ENCODE measurements at places on chromosomes 2 and 18. TPM values are rescaled to one million over a fixed set of nuclear protein-coding genes. Genes with fewer than 3 reads are reported as not detected.
A peak's percentile ranks its signal among the peaks of the same experiment; 100 is the strongest.

- peak; percentile 12 for DNase-seq
Observed at GRCh38 chr2:221570321-221570935, 1.7 kb downstream of the EPHA4 start.

DNA sequence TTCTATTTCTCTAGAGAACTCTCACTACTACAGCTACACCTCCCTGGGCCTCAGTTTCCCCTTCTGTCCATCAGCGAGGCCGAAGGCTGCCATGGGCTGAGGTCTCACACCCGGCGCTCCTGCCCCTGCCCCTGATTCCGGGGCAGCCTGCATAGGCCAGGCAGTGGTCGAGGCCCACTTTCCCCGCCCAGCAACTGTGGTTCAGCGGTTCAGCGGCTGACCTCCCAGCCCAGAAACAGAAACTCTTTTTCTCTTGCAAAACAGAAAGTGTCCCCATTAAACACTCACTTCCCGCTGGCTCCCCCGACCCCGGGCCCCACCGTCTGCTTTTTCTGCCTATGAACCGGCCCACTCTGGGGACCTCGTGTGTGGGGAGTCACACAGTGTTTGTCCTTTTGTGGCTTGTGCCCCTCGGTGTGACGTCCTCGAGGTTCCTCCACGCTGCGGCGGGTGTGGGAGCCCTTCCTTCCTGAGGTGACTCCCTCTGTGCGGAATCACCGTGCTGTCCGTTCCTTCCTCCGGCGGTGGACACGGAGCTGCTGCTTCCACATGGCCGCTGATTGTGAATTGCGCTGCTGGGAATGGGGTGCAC lies 16.0 kb downstream of the PDCD1 start:
- peak; percentile 55 for DNase-seq

GRCh38 chr2:53334610-53335009 lies 433.0 kb upstream of the CHAC2 start:
- DNase-seq = no peak

DNA sequence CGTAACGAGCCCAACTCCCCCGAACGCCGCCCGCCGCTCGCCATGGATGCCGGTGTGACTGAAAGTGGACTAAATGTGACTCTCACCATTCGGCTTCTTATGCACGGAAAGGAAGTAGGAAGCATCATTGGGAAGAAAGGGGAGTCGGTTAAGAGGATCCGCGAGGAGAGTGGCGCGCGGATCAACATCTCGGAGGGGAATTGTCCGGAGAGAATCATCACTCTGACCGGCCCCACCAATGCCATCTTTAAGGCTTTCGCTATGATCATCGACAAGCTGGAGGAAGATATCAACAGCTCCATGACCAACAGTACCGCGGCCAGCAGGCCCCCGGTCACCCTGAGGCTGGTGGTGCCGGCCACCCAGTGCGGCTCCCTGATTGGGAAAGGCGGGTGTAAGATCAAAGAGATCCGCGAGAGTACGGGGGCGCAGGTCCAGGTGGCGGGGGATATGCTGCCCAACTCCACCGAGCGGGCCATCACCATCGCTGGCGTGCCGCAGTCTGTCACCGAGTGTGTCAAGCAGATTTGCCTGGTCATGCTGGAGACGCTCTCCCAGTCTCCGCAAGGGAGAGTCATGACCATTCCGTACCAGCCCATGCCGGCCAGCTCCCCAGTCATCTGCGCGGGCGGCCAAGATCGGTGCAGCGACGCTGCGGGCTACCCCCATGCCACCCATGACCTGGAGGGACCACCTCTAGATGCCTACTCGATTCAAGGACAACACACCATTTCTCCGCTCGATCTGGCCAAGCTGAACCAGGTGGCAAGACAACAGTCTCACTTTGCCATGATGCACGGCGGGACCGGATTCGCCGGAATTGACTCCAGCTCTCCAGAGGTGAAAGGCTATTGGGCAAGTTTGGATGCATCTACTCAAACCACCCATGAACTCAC lies 673 bp downstream of the PCBP1 start:
- peak; percentile 57 for DNase-seq

The KCNJ13 gene
- total RNA-seq = 3.0 TPM

- DNase-seq = no peak
Observed at GRCh38 chr2:165645930-165646831, 147.9 kb downstream of the GALNT3 start.

GRCh38 chr2:170086117-170086688 lies 91.7 kb upstream of the MYO3B start:
- no peak for DNase-seq

The POMC gene
- total RNA-seq = 6.8 TPM

- DNase-seq = no peak
Observed at GRCh38 chr18:36499938-36500337, 202.4 kb downstream of the FHOD3 start.

GRCh38 chr2:105431367-105432043 lies 32.7 kb upstream of the FHL2 start:
- peak; percentile 44 for DNase-seq

The DUSP2 gene
- total RNA-seq = 11.3 TPM

The SCN3A gene
- 0.43 TPM for total RNA-seq

The OSR1 gene
- total RNA-seq = 4.9 TPM

DNA sequence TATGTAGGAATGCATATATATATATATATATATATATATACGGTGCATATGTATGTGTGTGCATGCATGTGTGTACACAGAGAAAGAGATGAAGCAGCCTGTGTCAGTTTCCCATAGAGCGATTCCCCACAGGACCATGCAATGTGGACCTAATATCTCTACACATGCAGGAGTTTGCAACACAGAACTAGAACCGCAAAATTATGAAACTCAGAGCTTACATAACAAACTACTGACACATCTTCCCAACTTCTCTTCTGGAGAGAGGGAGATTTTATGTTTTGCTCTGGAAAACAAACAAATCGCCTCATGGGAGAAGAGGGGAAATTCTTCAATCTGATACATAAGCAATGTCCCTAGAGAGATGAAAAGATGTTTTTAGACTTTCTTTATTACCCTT lies 377.2 kb downstream of the LRATD1 start:
- no peak for DNase-seq

GRCh38 chr18:9020221-9020620 lies 82.3 kb upstream of the NDUFV2 start:
- DNase-seq = no peak

The CFAP65 gene
- total RNA-seq = 0.29 TPM

The PARD3B gene
- total RNA-seq = 28.0 TPM

The CNTNAP5 gene
- total RNA-seq = 31.7 TPM

The BCL2 gene
- total RNA-seq = 18.5 TPM

GRCh38 chr18:48575658-48576456 lies 37.0 kb downstream of the CTIF start:
- DNase-seq = no peak

The GALNT3 gene
- total RNA-seq = 96.6 TPM

The LHCGR gene
- 0.32 TPM for total RNA-seq

DNA sequence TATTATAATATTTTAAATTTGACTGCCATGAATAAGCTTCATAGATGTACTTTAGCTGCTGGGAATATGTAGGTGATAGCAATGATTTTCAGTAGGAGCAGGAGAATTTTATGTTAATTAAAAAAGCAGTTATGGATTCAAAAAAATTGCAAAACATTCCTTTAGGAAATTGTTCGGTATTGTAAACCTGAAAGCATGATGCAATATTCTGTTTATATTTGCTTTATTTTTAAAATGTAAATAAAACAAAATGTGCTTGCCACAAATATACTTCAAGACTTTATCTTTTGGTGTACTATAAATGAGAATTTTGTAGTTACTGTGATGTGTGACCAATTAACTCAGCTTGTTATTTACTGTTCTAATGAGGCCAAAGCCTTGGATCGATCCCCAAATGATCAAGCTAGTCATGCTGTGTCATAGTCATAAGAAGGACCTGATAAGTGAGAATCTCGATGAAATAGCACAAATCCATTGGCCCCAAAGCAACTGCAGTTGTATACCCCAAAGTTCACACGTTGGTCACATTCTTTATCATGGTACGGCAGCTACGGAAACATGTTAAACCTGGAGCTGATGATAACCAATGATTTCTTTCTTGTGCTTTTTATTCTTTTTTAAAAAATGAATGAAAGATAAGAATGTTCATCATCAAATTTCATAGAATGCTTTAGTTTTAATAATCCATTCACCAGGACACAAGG lies 23.6 kb upstream of the ATIC start:
- DNase-seq = no peak

DNA sequence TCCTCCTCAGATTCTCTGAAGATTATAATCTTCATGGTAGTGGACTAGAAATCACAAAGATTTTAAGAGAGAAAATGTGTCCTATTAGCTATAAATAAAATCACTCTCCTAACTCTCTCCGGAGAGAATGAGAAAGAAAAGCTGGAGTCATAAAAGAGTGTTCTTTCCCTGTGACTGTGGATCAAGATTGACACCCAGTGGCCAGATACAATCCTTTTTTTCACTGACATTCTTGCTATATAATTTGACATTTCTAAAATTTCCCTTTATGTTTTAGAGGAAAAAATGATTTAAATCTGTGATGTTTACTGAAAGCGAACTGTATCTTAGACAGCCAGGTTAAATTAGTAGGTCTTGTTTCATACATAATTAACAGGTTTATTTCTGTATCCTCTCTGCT lies 35.4 kb upstream of the LRP2 start:
- DNase-seq = no peak

The C1QL2 gene
- total RNA-seq = not detected

DNA sequence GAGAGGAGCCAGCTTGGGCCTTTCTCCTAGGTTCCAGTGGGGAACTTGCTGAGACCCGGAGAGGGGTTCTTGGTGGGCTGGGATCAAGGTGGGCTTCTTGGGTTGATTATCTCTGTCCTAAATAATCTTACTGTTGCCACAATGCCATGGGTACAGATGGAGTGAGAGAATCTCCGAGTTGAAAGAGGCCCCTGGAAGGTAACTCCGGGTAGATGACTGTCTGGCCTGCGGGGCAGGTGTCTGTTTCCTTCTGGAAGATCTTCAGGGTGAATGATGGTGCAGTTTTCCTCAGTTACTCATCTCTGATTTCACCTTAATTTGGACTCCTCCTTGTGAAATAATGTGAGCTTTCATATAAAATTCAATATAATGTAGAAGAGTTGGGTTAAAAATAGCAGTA lies 159.4 kb downstream of the ACTR3 start:
- no peak for DNase-seq

- DNase-seq = peak; percentile 54
Observed at GRCh38 chr2:47867205-47867604, 39.1 kb downstream of the FBXO11 start.

- DNase-seq = no peak
Observed at GRCh38 chr2:132680544-132680943, 10.5 kb upstream of the LYPD1 start.

The IL1B gene
- total RNA-seq = 33.2 TPM

The CMPK2 gene
- 2.9 TPM for total RNA-seq

The OTX1 gene
- not detected for total RNA-seq

- DNase-seq = no peak
Observed at GRCh38 chr2:83990636-83991035, 468.4 kb downstream of the SUCLG1 start.

The SMC6 gene
- 13.9 TPM for total RNA-seq

The NOL4 gene
- 1.1 TPM for total RNA-seq

The ST6GAL2 gene
- total RNA-seq = 28.3 TPM

The WDR43 gene
- 27.6 TPM for total RNA-seq

- DNase-seq = no peak
Observed at GRCh38 chr2:22904126-22904684, 480.8 kb upstream of the KLHL29 start.

The NEB gene
- 140 TPM for total RNA-seq

DNA sequence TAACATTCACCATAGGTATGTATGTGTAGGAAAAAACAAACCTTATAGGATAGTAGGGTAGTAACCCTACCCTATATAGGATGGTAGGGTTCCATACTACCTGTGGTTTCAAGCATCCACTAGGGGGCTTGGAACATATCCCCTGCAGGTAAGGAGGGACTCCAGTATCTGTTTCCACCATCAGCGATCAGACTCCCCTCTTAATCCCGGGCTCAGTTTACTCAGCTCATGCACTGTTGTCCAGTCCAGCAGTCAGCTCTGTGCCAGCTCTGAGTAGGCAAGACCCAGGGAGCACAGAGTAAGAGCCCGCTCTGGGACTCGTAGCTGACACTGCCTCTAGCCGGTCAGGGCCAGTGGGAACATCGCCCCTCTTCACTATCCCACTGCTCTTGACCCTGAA lies 61.7 kb downstream of the MEX3C start:
- DNase-seq = no peak

Data from mucosa of gallbladder (tissue), 1 donor.